ENCODE measurements at places on chromosomes 6 and 20.

GRCh38 chr6:166271376-166271765, 36.8 kb downstream of the PRR18 start:
- no peak for DNase-seq

GRCh38 chr6:42142118-42142835, at the start of gene C6orf132:
Gene C6orf132 (minus strand): TSS chr6:42142620. CDS start chr6:42142444, 176 bp downstream.
- DNase-seq, result peak; percentile 97

DNA sequence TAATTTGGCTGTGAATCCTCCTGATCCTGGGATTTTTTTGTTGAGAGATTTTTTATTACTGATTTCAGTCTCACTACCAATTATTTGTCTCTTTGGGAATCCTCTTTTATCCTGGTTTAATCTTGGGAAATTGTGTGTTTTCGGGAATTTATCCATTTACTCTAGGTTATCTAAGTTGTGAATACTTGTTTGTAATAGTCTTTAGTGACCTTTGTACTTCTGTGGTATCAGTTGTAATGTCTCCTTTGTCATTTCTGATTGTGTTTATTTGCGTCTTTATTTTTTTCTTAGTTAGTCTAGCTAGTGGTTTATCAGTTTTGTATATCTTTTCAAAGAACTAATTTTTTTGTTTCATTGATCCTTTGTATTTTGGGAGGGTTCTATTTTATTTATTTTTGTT, 27.3 kb upstream of the ZNF337 start:
- no peak for DNase-seq

DNA sequence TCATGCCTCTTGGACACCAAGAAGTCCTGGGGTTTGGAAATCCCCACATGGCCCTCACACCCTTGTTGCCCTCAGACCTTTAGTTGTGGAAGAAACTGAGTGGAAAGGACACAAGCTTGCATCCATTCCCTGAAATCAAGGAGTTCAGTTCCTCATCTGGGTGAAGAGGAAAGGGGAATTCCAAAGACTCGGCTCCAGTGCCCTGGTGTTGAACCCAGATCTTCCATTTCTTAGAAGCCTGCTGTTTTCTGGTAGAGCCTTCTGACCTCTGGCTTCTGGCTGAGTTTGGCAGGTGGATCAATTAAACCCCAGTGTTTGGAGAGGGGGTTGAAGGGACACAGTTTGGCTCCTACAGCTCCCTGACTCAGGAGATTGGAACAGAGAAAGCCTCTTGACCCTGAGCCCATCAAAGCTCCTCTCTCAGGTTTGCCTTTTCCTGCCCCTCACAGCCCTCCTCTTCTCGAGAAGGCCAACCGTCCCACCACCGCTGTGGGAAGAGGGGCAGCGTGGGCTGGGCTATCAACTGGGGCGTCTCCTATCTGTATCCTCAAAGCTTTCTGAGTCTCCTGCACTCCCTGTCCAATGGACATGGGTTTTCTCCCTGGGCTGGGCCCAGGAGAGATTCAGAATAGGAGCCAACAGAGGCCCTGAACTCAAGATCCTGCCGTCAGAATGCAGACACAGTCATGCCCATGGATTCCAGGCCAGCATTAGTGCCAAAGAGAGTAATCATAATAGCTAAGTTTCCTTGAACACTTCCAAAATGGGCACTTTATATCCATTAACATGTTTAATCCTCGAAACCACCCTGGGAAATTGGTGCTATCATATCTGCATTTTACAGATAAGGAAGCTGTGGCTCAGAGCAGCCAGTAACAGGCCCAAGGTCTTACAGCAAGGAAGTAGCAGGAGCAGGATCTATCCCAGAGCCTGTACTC, 146.2 kb downstream of the VEGFA start:
- DNase-seq, result no peak

- no peak for DNase-seq
Observed at GRCh38 chr6:4664117-4664626, 112.0 kb upstream of the CDYL start.

DNA sequence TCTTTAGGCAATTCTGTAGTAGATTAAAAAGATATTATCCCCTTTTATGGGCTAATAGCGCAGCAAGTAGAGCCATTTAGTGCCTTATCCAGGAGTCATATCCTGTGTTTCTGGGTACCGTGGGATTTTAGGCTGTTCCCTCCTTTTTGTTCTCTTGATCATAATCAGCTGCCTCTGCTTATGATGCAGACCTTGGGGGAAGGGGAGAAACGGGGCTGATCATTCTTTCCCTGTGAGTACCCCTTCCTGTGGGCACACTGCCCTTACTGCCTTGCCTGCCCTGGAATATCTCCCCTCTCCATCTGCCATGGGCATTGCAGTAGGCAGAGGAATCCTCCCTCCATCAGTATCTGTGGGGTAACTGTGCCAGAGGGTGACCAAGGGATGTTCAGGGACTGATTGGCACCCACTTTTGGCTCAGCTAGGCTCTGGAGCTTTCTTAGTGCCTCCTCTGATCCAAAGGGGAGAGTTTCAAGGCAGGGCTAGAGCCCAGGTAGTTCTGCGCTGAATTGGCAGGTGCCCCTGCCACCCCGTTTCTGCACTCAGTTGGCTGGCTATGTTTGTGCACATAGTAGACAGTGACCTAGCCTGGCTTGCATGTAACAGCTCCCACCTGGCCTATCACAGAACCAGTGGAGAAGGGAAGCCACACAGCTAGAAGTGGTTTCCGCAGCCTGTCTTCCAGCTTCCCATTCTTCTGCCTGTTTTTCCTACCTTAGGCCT, 103.3 kb downstream of the FIG4 start:
- DNase-seq, result no peak

- no peak for DNase-seq
Observed at GRCh38 chr6:46048646-46049297, 33.1 kb upstream of the CLIC5 start.

DNA sequence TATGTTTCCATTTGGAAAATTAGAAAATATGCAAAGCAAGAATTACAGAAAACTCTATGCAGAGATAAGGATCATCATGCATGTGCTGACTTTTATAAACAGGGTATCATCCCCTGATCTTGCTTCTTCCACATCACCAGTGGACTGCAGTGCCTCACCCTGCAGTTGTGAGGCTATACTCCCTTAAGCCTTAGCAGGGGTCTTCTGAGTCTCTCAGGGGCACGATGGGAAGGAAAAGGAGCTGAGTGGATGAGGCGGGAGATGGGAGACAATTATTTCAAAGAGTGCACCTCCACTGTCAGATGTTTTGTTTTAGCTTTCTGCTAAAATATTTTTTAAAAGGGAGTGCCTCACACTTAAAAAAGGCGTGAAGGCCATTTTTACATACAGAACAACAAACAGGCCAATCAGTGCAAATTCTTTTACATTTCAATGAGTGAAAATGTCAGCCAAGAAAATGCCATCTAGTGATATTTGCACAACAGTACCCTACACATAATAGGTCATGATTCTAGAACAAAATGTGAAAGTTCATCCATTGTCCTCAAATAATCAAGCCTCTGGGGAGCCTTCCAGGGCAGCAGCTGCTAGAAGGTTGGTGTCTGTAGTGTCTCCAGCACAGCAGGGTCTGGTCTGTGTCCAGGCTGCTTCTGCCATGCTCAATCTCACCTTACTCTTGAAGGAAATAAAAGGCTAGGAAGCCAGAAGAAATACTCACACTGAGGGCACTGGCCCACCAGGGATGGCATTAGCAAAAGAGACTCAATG, 13.2 kb upstream of the SERPINB9 start:
- DNase-seq, result no peak

GRCh38 chr6:13383328-13384163, 55.2 kb upstream of the TBC1D7 start:
- peak; percentile 32 for DNase-seq

GRCh38 chr6:137407816-137408215, 86.4 kb downstream of the OLIG3 start:
- no peak for DNase-seq

GRCh38 chr20:25351024-25351360, 39.6 kb downstream of the ABHD12 start:
- DNase-seq, result no peak

DNA sequence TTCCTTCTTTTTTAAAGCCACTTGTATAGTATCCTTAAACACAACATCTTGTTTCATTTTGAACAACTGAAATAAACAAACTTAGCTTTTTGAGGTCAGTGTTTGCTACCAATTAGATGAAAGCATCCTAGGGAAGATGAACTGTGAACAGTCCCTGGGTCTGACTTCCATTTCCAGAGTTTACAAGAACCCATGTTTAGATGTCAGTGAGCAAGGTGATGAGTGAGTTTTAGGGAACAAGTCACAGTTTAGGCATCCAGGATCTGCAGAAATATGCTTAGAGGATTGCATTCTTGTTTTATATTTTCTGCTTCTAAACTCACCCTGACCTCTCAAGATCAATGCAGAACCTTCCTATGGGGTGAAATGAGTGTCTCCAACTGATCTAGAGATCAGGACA, 3.0 kb downstream of the ZC2HC1B start:
- no peak for DNase-seq

GRCh38 chr20:461254-462198, 807 bp downstream of the TBC1D20 start:
- peak; percentile 34 for DNase-seq

DNA sequence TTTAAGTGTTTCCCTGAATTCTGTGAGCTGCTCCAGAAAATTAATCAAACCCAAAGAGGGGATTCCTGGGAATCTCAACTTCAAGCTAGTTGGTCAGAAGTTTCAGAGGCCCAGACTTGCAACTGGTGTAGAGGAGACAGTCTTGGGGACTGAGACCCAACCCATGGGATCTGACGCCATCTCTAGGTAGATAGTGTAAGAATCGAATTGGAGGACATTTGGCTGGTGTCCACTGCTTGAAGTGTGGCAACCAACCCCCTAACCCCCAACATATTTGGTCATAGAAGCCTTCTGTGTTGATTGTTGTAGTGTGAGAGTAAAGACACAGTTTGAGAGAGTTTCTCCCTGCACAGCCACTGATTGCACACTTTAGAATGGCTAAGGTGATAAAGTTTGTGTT, 103.5 kb upstream of the CARMIL1 start:
- peak; percentile 46 for DNase-seq

DNA sequence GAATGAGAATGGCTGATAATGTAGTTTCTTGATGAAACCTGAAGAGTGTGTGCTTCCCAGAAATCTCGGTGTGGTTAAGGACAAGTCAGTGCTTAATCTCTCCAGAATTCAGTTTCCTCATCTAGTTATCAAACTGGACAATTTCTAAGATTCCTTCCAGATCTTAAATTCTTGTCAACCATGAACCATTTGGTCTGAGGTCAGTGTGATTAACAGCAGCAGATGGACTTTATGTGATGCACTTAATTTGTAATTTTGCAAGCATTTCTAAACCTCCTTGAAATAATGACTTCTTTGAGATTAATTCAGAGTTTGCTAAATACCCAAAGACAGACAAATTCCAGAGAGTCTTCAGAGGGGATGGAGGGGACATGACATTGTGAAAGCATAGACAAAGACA, 160.3 kb downstream of the KIF16B start:
- DNase-seq, result no peak

DNA sequence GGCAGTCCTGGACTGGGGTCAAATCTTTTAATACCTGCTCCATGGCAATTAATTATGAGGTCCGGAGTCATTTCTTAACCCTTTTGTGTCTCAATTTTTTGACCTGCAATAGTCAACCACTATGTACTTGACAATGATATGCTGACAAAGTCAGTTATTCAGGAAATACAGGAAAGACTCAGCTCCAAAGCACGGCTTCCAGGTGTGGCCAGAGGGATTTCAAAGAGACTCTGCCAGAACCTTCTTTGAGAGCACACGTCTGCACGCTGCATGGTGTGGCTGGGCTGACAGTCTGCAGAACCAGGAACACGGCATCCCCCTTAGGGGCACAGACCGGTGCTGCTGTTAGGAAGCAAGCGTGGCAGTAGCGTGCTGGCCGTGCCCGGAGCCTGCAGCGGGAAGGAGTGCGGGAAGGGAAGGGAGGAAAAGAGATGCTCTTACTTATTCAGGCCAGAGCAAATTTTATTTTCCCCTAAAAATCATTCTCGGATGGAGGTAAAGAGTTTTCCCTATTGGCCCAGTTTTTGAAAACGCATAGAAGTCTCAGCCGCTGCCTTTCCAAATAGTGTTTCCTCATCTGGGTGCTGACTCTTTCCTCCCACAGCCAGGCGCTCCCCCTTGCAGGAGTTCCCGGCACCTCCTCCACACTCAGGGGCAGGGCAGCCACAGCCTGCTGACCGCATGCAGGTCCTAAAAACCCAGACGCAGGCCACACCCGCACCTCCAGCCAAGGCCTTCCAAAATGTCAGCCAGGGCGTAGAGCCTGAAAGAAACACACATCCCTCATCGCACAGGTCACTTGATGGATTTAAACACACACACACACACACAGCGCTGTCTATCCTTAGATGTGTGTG, 187.4 kb upstream of the SNX9 start:
- DNase-seq, result no peak

DNA sequence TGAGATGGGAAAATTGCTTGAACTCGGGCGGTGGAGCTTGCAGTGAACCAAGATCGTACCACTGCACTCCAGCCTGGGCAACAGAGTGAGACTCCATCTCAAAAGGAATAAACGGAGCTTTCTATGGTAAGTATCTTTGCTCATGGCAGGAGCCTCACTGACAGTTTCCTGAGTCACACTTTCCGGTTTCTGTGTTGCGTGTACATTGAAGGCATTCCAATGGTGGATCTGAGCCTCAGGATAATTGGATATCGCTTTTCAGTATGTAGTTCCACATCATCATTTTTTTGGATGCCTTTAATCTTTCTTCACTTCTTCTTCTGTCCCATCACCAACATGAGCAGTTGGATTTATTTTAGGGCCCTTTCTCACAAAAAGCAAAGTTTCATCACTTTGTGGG, 28.6 kb upstream of the GTSF1L start:
- DNase-seq, result no peak

DNA sequence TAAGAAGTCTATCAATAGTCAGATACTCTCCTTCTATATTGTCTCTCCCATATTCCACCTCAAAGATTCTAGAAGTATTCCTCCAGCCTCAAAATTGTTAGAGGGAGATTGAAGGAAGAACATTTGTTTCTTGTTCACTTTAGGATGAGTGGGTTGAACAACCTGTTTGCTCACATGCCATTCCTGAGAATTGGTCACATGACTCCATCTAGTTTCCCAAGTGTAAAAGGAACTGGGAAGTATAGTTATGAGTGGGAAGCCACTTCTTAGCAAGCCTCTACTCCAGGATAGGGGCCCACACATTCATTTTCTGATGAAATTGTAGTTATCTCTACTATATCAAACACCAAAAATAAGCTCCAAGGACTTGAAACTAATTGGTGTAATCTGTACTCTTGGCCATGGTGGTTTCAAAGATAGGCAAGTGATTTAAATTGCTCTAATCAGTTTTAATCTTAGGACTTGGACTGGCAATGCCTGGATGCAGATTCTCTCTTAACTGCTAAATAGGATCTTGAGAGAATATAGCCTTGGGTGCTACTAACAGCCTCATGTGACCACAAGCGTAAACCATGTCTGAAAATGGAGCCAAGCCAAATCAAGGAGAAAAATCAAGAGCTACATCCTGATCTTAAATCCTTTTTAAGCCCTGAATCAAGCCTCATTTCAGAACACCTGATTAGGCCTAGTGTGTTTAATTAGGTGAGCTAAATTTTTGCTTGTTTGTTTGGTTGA, 758.7 kb upstream of the MAN1A1 start:
- DNase-seq, result peak; percentile 1

DNA sequence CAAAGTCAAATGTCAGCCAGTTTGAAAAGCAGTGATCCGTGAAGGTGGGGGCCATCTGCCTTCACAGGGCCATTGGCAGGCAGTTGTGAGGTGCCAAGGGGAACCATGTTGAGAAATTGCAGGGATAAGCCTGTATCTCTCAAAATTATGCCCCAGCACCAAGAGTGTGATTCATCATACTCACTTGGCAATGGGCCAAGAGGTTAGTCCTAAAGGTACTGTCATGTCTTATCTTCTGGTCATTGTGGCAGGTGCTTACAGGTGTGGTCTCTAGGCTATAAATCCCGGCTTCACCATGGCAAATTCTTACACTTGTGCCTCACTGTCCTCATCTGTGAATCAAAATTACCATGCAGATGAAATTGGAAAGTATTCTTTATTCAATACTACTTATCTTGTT, 150.7 kb upstream of the LAMP5 start:
- DNase-seq, result no peak
